ENCODE measurements at places on chromosomes 2 and 18.

DNA sequence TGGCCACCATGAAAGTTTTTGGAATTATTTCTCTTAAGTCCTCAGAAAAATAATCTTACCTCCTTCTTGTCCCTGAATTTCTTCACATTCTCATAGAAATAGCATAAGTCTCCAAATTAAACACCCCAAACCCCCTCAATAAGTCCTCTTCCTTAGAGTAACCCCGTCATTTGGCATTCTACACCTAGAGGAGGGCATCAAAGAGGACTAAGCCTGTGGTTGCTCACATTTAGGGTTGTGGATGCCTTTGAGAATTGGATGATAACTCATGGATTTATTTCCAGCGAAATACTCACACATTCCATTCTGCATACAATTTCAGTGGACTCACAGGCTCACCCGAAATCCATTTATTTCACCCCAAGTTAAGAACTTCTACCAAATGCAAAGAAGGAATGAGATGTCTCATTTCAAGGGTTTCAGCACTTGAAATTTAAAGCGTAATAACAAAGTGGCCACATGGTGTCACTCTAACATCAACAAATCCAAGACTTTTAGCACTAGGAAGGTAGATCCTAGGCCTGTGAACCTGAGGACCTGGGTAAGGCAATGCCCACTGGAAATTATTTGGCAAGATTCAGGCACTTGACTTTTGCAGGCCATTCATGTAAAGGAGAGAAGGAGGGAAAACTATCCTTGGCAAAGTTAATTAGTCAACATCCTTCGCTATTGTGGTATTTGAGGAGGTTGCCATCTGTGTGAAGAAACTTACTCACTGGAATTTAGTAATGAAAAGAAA is 24.6 kb downstream of the DYTN start:
- DNase-seq, result peak; percentile 62
- no peaks in the 10 kb centered on the region for H3K4me1 ChIP-seq
- H3K36me3 ChIP-seq, result no peaks in the 10 kb centered on the region
- H3K27me3 ChIP-seq, result peaks cover 1% of the 10 kb centered on the region
- H3K27ac ChIP-seq, result no peak overlapping the region
- H3K4me3 ChIP-seq, result no peak overlapping the region

DNA sequence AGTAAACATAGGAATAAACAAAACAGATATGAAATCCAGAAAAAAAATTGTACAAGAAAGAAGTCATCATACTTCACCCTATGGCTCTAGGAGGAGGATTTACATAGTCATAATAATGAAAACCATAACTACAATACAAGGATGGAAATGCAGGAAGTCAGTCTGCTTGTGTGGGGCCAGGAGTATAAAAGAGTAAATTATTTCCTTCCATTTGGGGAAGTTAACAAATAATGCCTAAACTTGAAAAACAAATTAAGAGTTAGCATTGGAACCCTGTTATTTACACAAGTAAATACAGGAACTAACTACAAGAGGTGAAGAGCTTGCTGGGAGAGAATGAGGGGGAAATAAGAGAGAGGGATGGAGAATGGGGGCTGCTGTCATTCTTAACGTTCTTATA is 15.4 kb downstream of the TMEM163 start:
- no peak overlapping the region for H3K27ac ChIP-seq

- no peak for DNase-seq
- no peaks in the 10 kb centered on the region for H3K36me3 ChIP-seq
- no peaks in the 10 kb centered on the region for H3K4me1 ChIP-seq
- no peaks in the 10 kb centered on the region for H3K27me3 ChIP-seq
Observed at GRCh38 chr2:235406430-235406829, 87.4 kb upstream of the AGAP1 start.

- H3K27me3 ChIP-seq, result no peaks in the 10 kb centered on the region
- peak; percentile 64 for DNase-seq
- no peaks in the 10 kb centered on the region for H3K36me3 ChIP-seq
Observed at GRCh38 chr2:111186121-111186715, 65.5 kb downstream of the BCL2L11 start.

GRCh38 chr18:58928386-58928785 is 63.7 kb downstream of the ZNF532 start:
- DNase-seq, result no peak
- H3K4me1 ChIP-seq, result no peaks in the 10 kb centered on the region
- no peak overlapping the region for H3K4me3 ChIP-seq
- no peaks in the 10 kb centered on the region for H3K36me3 ChIP-seq
- no peaks in the 10 kb centered on the region for H3K27me3 ChIP-seq

- no peak overlapping the region for H3K4me3 ChIP-seq
- DNase-seq, result no peak
- no peaks in the 10 kb centered on the region for H3K27me3 ChIP-seq
- H3K27ac ChIP-seq, result no peak overlapping the region
- no peaks in the 10 kb centered on the region for H3K36me3 ChIP-seq
- H3K4me1 ChIP-seq, result no peaks in the 10 kb centered on the region
Observed at GRCh38 chr2:140604096-140604495, 1526.7 kb downstream of the LRP1B start.

GRCh38 chr2:236341067-236341466 is 76.9 kb upstream of the ASB18 start:
- no peaks in the 10 kb centered on the region for H3K36me3 ChIP-seq
- no peaks in the 10 kb centered on the region for H3K27me3 ChIP-seq
- no peak overlapping the region for H3K4me3 ChIP-seq
- H3K4me1 ChIP-seq, result no peaks in the 10 kb centered on the region

DNA sequence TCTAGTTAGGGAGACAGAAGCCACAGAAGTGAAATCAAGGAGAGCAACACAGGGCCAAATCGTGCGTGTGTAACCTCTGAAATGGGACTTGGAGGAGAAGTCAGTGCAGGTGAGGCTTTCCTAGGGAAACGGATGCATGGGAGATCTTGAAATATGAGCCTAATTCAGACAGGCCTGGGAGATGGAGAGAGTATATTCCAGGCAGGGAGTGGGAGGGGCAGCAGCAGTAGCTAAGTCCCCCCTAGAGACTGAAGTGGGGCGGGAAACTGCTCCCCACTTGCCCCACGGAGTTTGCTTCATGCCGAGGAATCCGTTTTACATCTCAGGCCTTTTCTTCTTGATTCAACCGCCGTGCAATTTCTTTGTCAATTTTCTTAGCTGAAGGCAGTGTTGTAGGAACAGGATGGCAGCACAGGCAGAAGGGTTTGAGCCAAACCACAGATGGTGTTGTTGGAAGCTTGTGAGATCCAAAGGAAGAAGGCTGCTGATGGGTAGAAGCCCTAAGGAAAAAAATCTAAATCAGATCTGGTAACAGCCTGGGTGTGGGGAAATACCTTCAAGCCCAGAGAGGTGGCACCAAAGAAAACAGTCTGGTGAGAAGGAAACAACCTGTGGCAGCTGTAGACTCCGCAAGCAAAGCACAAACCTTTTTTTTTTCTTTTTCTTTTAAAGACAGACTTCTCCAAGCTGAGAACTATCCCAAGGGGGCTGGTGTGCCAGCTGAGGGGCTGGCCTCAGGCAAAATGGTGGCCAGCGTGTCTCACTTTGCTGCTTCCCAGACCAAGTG is 40.2 kb downstream of the EPAS1 start:
- peaks cover 36% of the 10 kb centered on the region for H3K4me1 ChIP-seq
- no peak overlapping the region for H3K27ac ChIP-seq
- no peak overlapping the region for H3K4me3 ChIP-seq
- H3K36me3 ChIP-seq, result no peaks in the 10 kb centered on the region
- no peaks in the 10 kb centered on the region for H3K27me3 ChIP-seq

GRCh38 chr2:212022966-212023365 is 515.6 kb downstream of the ERBB4 start:
- no peaks in the 10 kb centered on the region for H3K36me3 ChIP-seq
- H3K27ac ChIP-seq, result no peak overlapping the region
- DNase-seq, result no peak
- H3K4me1 ChIP-seq, result no peaks in the 10 kb centered on the region

Measured in Caco-2 (cell line).